ENCODE measurements at places on chromosomes 1 and 21.

DNA sequence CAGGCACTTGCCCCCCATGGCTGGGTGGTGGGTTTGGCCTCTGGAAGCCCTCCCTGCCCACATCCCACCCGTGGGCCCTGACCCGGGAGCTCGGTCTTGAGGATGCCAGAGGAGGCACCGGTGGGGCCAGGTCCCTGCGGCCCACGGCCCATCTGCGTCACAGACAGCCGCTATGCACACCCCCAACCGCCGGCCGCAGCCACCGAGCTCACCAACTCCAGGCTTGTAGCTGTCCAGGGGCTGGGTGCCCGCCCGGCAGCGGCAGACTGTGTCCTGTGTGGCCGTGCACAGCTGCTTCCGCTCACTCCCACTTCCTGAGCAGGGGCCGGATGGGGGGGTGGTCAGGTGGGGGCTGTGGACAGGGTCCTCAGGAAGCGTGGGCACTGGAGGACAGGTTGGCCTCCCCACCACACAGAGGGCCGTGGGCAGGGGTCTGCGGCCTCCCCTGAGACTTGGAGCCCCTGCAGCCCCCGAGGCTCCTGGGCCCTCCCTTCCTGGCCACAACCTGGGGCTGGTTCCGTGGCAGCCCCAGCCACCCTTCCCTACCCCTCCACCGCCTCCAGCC lies 1.1 kb downstream of the TNFRSF4 start:
- DNase-seq = no peak

- no peak for DNase-seq
Measured at GRCh38 chr1:175717610-175718540, 25.5 kb downstream of the TNR start.

- DNase-seq = no peak
Measured at GRCh38 chr1:218433744-218434143, 88.6 kb downstream of the TGFB2 start.

DNA sequence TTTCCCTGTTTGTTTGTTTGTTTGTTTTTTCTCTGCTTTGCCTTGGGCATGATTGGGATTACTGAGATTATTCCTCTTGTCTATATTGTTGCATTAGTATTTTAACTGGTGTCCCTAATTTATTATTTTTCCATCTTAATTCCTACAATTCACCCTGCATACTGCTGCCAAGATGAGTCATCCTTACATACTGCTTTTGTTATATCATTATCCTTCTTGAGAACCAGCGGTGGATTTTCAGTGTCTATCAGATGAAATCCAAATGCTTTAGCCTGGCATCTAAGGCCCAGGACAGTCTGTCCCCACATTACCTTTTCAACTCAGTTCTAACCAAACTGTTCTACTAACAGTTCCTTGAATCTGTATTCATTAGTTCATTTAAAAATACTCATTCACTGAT lies 101.7 kb downstream of the OLFML2B start:
- DNase-seq = no peak

GRCh38 chr1:147581459-147581858 lies 40.2 kb downstream of the BCL9 start:
- no peak for DNase-seq

DNA sequence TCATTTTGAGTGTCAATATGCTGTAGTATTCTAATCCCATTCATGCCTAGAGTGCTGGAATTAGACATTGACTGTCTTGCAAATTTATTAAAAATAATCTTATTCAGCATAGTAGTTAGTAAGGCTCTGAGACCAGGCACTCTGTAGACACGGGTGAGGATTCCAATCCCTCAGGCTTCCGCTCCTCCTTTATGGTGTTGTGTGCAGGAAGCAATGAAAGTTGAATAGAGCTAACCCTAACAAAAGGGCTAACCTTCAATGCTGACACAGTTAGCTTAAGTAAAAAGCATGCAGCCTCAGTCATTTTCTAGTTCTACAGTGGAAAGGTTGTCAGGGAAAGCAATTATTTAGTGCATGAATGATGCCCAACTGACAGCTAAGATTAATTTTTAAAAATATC lies 199.6 kb upstream of the SGIP1 start:
- no peak for DNase-seq

DNA sequence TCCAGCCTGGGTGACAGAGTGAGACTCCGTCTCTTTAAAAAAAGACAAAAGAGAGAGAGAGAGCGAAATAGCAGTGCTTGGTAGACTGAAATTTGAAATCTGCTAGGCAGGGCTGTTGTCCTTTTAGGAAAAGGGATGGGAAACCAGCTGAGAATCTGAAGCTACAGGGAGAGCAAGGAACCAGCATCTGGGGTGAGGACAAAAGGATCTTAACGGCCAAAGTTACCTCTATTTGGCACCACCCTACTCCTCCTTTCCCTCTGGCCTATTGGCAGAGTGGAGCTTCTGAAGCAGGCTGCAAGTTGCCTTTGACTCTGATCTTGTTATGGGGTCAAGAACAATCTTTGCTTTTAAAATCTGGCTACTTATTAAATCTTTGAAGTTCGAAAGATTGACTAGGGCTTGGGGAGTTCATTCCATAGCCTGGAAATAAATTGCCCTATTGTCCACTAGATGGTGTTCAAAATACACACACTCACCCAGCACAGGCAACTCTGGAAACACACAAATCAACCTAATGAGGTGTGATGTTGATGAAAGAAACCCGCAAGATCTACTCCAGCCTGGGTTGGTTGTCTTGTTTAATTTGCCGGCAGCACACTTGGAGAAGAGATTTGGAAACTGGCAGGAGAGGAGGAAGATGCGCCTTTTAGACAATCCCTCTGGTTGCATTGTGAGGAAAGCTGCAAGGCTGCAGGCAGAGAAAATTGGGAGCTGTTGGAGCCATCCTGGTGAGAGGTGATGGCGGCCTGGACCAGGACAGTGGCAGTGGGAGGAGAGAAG lies 16.5 kb upstream of the PARP1 start:
- peak; percentile 78 for DNase-seq

DNA sequence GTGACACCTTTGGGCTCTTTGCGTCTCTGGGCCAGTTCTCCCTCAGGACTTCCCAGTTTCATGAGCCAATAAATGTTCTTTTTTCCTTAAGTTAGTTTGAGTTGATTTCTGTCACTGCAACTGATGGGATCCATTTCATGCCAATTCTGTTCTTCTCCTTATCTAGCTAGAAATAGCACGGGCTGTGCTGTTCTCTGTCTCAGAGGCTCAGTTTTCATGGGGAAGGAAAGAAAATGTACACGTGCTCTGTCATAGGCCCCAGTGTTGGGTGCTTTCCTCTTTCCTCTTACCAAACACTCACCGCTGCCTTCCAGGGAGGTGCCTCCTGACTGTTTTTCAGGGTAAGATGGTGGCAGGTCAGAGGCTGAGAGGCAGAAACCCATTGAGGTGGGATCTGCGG lies 43.2 kb upstream of the ACTL8 start:
- DNase-seq = no peak

DNA sequence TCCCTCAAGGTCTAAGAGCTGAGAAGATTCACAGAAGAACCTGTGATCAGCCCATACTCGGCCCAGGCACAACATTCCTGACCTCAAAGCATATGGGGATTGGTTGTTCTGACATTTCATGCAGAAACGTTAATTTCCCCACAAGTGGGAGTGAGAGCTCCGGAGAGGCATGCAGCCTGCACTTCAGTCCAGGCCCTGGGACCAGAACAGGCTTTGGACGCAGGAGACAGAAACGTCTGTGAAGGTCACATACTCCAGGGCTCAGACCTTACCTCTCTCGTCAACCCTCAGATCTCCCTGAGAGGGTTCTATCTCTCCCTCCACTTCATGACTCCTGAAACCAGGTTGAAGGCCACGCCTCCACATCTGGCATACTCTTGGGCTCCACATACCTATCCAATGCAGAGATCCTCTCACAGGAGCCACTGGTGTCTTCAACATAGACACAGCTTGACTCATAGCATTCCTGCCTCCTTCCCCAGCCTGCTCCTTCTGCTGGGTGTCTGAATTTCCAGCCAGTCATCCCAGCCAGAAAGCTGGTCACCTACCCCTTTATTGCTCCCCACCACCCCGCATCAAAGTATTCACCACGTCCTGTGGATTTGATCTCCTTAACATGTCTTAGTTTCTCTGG lies 149.2 kb downstream of the OMA1 start:
- no peak for DNase-seq

GRCh38 chr1:157097692-157098091 lies 1.9 kb downstream of the ETV3L start:
- DNase-seq = no peak

GRCh38 chr1:227127891-227128290 lies 187.8 kb downstream of the COQ8A start:
- no peak for DNase-seq

DNA sequence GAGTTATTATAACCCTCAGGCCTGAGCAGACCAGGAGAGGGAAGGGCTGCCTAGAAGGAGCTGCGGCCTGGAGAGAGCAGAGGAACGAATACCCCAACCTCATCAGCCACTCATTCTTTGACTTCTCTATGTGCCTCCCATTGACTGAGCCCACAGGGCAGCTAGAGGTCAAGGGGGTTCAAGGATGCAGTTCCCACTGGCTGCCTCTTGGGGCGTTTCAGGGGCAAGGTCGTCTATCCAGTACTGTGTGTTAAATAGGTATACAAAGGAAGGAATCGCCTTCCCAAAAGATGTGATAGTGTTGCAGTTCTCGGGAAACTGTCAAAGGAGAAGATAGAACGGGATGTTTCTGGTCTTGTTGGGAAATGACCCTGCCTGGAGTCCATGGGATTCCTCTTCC lies 250.6 kb downstream of the PRDM2 start:
- DNase-seq = no peak

GRCh38 chr1:154951901-154952657 lies 3.8 kb downstream of the PBXIP1 start:
- no peak for DNase-seq

DNA sequence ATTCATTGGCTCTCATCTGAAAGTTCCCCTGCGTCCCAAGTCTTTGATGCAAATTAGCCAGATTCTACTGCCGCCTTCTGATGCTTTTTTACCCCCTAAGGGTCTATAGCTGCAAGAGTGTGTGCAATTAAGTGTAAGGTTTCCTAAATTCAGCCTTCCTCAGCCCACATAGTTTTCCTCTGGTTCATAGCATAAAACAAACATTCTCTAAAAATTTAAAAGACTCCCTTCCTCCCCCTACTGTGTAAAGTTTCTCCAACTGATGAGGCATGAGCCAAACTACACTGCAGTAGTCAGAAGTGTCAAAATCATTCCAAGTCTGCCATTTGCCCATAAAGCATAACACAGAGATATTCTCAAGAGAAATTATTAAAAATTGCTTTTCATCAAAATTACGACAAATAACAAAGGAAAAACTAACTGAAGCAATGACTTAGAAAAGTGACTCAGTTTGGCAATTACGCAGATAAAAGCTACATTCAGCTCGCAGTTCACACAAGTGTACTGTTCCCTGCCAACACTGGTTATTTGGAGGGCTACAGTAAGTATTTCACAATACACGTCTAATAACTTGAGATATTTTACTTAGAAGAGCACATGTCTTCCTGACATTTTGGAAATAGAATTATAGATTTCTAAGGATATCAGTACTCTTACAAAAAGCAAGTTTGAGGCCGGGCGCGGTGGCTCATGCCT lies 15.4 kb downstream of the KCNH1 start:
- no peak for DNase-seq

Measured in NCI-H1436 treated with DMSO at 0.1 percent for 48 hours (cell line).